Hematopoietic multipotent progenitor cell treated with erythropoietin and hydrocortisone succinate and interleukin-3 and kit ligand, for 8 days (in vitro differentiated cells): ENCODE measurements at places on chromosomes 5 and 9.

DNA sequence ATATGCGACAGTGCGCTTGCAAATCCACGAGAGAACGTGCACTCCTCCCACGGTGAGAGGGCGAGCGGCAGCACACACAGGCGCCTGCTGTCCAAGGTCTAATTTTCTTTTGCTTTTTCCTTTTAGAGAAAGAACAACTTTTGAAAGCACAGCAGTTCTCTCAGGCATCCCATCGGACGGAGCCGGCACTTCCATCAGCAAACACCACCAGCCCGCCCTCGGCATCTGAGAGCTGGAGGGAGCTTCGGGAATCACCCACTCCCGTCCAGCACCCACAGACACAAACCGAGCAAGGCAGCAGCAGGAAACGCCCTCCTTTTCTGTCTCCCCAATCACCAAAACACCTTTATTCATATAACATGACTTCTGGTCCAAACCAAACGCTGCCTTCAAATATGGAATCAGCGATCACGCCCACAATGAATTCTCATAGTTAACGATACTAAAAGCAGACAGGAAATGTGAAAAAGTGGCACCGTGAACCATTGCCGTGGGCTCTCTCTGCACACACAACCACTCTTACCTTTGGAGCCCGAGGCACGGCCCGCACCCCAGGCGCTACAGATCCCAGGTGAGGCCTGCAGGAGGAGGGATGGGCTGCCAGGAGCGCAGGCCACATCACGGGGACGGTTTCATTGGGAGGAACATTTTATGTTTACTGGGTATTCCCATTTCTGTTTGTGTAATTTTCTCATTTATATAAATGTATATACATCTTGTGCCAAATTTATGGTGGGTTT is 14.2 kb downstream of the LPCAT1 start:
- DNase-seq = no peak

- no peak for DNase-seq
These were observed 18.4 kb downstream of the CDC42SE2 start for GRCh38 chr5:131282235-131282634.

GRCh38 chr5:111159845-111160244 is 64.3 kb upstream of the CAMK4 start:
- no peak for DNase-seq

GRCh38 chr5:137085206-137085605 is 413.9 kb downstream of the SPOCK1 start:
- DNase-seq = no peak

- no peak for DNase-seq
These were observed 3.2 kb upstream of the NUP214 start for GRCh38 chr9:131122158-131122557.

- no peak for DNase-seq
These were observed 3.9 kb downstream of the EBF1 start for GRCh38 chr5:159095866-159096242.

- no peak for DNase-seq
These were observed 228.4 kb downstream of the TENT4A start for GRCh38 chr5:6941631-6942030.

DNA sequence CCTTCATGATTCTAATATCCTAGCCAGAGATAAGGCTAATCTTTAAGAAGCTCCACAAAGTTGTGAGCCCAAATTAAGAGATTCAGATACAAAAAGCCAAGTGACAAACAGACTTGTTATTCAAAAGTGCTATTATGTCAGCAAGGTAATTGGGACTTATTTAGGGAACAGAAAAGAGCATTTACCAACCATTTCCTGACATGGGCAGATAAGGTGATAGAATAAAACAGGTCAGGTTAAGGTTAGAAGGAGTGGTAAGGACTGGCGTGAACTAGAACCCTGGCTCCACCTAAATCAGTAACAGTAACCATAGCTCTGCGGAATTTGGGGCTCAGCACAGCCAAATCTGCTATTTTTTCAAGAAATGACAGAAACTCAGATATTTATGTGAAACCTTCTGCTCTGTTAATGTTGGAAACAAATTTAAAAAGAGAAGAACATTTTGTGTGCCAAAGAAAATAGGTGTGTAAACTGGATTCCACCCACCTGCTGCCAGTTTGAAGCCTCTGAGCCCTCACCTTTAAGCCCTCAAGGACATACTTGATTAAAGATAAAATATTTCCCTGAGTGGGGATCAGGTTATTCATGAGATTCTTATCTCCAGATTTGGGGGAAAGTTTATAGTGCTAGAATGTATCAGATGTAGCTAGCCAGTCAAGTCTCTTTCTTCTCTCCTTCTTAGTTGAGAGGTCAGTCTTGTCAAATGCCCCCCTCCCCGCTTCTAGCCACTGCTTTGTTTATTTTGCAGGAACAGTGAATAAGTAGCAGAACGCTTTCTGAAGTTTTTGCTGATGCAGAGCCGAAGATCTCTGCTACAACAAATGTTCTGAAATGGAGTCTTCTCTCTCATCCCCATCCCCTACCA is 10.2 kb upstream of the ERMP1 start:
- DNase-seq = no peak

GRCh38 chr9:113746486-113746885 is 129.6 kb upstream of the ZNF618 start:
- no peak for DNase-seq

DNA sequence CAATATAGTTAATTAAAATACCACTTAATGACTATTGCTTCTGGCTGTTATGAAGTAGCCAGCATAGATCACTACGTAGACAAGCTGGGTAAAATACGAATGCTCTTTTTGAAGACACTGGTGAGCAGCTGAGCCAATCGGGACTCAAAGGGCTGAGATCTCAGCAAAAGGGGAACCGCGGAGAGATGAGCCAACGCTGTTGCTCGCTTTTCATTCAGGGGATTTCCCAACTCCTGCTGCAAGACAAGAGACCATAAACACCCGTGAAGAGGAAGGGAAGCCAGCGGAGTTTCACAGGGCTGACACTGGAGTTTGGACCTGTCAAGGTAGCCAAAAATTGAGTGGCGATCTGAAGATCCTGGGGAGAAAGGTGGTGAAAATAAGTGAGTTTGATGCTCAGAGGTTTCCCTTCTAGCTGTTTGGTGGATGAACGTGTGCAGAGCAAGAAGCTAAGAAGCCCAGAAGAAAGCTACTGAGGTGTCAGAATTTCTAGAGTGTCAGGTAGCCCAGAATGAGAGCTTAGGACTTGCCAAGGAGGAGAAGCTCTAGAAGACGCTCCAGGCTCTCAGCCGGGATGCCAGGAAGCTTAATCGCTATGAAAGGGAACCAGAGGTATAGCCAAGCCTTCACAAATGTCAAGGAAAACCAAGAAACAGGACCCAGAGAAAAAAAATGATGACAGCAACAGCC is 79.6 kb upstream of the RNU6ATAC start:
- DNase-seq = no peak

DNA sequence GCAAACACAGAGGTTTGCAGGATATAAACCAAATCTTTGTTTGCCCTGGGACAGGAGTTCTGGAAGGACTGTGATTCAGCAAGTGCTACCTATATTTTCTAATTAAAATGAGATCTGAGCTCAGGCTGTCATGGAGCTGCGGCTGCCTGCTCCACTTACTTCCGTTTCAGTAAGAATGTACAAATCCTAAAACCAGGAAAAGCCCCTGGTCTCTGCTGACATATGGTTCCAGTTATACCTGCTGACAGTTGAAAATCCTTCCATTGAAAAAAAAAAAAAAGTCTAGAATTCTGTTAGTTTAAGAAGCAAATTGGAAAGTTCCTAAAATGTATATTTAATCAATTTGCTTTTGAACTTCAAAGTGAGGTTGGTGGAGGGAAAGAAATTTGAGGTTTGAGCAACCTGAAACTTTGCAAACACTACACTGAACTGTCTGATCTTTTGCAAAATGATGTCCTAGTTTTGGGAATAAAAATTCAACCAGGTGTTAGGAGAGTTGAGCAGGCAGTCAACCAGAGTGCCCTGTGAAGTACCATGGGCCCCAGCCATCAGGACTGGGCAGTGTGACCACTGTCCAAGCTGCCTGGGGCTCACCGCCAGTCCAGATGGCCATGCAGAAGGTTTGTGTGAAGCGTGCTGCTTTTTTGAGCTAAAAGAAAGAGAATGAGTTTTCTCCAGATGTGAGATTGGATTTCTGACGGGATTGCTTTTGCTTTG is 50.6 kb downstream of the SHB start:
- no peak for DNase-seq

- no peak for DNase-seq
These were observed 10.7 kb downstream of the PRUNE2 start for GRCh38 chr9:76895186-76895585.
